Activated CD4-positive, alpha-beta T cell treated with anti-CD3 and anti-CD28 coated beads for 4 hours (primary cell): ENCODE measurements at places on chromosomes 3 and 15.

DNA sequence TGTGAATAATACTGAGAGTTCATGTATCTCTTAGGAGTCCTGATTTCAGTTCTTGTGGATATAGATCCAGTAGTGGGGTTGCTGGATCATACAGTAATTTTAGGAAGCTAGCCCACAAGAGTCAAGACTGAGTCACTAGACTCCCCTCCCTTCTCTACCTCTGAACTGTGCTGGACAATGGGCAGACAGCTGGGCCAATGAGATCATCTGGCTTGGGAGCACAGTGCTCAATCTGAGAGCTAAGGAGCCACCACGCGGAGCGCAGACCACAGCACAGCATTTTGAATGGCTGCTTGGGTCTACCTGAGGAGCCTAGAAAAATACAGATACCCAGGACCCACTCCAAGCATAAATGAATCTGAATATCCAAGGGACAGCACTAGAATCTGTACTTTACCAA, 32.5 kb downstream of the WNT5A start:
- DNase-seq, result no peak

DNA sequence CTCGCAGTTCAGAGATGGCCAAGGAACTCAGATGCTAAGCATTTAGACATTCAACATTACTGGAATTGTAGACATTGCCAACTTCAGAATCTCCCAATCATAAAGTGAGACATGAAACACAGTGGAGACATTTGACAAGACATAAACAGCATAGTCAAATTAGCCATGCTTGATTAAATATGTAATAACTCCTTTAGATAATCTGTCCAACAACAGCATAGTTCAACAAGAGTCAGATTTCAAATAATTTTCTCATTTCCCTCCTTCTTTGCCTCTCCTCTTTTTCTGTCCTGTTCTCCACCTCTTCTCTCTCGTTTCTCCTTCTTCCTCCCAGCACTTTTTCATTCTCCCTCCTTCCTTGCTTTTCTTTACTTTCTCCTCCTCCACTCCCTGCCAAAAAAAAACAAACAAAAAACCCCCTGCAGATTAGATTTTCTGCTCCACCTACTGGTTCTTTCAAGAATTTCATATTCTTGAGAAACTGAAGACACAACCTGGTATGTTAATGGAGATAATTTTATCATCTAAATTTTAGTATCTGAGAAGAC, 20.2 kb downstream of the CPOX start:
- no peak for DNase-seq

DNA sequence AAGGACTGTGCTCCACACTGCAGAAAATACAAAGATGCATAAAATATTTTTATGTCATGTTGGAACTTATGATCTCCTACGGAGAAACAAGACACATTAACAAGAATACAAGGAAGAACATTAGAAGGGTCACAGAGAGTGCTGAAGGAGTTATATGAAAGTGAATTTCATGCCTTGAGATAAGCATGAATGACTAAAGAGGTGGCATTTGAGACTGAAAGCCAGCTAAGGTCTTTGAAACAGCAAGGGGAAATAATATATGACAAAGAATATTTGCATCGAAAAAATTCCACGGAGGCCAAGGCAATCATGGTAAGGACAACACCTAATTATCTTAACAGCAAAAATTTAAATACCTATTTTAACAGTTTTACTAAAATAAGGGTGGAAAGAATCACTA, 12.5 kb downstream of the GSK3B start:
- no peak for DNase-seq

DNA sequence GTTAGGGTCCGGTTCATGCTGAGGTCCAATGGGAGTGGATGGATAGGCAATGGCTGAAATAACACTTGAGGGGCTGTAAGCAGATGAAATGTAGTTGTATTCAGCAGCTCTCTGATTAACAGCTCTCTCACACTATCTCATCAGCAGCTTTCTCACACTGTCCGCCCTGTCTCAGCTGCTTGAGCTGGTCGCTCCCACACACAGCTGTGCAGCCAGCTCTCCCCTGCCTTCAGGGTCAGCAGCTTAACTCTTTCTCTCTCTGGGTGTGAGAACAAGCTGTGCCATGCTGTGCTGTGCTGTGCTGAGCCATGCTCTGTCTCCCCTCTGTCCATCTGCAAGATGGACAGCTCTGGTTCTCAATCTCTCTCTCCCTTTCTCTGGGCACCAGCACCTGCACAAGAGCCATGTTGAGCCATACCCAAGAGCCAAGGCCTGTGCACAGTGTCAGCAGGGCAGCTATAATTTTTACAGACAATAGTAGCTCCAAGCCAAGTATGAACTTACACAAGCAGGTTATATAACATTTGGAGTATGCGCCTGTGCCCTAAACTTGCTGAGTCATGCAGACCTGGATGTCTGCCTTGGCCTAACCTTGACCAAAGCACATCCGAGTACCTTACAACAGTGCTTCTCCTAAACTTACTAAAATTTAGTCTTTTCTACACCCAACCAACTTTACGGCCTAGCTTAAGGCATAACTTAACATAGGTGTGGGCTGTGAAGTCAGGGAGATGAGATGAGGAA, 291.3 kb upstream of the TRIM42 start:
- DNase-seq, result no peak

DNA sequence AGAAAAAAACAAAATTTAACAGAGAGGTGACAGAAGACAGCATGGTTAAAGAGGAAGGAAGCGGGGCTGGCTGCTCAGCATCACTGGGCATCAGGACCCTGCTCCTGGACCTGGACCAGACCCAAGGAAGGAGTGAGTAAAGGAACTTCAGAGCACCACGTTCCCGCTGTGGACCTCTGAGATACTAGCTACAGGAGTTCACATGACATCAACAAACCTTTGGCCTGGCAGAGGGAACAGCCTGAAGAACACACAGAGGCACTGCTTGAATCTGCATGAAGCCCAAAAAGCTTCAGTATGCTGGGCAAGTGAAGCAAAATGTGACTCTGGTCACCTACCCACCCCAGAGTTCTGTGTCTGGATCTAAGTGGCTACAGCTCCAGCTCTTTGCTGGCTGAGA, 38.1 kb downstream of the SLC2A2 start:
- DNase-seq, result no peak

- DNase-seq, result no peak
These were observed 425.8 kb downstream of the ERC2 start for GRCh38 chr3:56042326-56042951.

- DNase-seq, result no peak
These were observed at the start of gene ADGRG7 for GRCh38 chr3:100609305-100609704. Gene ADGRG7 (plus strand): TSS chr3:100609601. CDS start chr3:100609857, 256 bp downstream.

DNA sequence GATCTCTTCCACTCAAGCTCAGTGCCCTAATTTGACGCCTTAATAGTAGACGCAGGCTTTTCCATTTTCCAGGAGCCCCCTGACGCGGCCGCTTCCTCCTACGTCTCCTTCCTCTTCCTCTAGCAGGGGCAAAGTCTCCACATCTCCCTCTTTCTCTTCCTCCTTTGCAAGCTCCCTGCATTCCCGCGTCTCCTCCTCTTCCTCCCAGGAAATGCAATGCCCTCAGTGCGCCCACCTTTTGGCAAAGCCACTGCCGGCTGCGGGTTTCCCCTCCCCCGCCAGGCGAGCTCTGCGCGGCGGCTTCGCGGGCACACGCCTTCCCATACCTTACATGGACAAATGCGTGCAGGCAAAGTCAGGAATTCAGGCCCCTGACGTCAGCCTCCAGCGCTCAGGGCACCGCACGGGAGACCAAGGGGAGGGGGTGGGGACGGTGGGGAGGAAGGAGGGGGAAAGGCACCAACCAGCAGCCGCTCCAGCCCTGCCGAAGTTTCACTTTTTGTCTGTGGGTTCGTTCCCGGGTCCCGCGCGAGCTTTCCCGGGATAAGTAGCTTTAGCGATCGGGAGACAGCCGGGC, 432 bp upstream of the LPP start:
- peak; percentile 32 for DNase-seq

GRCh38 chr3:85737846-85738245, 779.1 kb downstream of the CADM2 start:
- DNase-seq, result no peak

GRCh38 chr15:47383102-47383501, 334.2 kb upstream of the SEMA6D start:
- no peak for DNase-seq

GRCh38 chr3:172062761-172063160, 23.4 kb downstream of the FNDC3B start:
- no peak for DNase-seq

DNA sequence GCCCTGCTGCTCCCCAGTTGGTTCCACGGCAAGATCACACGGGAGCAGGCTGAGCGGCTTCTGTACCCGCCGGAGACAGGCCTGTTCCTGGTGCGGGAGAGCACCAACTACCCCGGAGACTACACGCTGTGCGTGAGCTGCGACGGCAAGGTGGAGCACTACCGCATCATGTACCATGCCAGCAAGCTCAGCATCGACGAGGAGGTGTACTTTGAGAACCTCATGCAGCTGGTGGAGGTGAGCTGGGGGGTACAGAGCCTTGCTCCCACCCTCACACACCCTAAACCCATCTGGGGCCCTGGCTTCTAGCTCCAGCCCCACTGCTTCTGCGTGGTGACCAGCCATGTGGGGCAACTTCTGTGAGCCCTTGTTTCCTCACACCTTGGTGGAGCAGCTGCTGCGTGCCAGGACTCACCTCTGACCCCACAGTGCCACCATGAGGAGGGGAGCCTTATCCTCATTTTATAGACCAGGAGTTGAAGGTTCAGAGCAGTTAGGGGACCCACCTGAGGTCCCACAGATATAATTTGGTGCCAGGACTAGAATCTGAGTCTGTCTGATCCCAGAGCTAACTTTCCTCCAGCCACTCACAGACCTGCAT, 13.3 kb upstream of the LMAN1L start:
- no peak for DNase-seq

DNA sequence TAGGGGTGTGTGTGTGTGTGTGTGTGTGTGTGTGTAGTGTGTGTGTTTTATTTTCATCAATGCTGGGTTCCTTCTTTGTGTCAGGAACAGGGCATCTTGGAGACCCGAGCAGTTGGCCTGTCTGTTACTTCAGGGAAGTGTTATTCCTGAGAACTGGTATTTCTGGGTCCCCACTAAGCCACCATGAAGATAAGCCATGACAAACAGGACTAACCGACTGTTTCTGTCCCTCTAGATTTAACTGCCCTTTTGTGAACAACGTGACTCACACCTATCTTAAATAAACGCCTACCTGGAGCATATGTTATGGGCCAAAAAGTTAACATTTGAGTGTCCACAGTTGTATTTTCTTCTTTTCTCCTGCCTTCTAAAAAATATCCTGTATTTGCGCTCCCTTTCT, 19.5 kb downstream of the SIDT1 start:
- no peak for DNase-seq

- DNase-seq, result no peak
These were observed 692 bp downstream of the UBE2E2 start for GRCh38 chr3:23203708-23204330.

DNA sequence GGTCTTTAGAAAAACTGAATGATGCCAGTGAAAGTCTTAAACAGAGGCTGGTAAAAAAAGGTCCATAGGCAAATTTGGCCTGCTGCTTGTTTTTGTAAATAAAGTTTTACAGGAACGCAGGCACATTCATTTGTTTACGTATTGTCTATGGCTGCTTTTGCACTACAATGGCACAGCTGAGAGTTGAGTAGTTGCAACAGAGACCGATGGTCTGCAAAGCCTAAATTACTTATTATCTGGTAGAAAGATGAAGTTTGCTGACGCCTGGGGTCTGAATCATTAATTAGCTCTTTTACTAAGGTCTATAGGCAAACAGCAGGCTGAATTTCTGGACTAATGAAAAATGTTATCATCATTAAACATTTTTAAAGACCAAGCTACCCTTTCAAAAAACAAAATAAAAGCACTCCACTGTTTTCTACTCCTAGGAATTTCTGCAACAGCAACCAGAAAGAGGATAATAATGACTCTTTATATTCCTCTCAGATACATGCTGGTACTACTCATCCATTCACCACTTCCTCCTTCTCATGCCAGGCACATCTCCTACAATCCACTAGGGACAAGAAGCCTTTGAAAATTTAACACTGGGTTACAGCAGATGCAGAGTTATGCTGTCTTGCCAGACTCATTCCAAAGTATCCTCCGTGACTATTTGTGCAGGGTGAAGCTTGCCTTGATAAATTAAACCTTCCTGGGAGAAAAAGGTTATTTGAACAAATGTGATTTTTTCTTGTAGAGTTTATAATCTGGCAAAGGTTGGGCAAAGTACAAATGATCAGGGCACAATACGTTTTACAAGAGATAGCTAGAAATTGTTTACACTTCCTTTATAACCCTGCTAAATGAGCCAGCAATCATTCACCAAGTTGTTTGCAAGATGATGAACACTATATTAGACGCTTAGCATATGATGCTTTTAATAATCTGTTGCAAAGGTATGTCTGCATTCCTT, 6.0 kb downstream of the GATM start:
- DNase-seq, result no peak

GRCh38 chr15:81863162-81863561, 182.7 kb downstream of the MEX3B start:
- no peak for DNase-seq

DNA sequence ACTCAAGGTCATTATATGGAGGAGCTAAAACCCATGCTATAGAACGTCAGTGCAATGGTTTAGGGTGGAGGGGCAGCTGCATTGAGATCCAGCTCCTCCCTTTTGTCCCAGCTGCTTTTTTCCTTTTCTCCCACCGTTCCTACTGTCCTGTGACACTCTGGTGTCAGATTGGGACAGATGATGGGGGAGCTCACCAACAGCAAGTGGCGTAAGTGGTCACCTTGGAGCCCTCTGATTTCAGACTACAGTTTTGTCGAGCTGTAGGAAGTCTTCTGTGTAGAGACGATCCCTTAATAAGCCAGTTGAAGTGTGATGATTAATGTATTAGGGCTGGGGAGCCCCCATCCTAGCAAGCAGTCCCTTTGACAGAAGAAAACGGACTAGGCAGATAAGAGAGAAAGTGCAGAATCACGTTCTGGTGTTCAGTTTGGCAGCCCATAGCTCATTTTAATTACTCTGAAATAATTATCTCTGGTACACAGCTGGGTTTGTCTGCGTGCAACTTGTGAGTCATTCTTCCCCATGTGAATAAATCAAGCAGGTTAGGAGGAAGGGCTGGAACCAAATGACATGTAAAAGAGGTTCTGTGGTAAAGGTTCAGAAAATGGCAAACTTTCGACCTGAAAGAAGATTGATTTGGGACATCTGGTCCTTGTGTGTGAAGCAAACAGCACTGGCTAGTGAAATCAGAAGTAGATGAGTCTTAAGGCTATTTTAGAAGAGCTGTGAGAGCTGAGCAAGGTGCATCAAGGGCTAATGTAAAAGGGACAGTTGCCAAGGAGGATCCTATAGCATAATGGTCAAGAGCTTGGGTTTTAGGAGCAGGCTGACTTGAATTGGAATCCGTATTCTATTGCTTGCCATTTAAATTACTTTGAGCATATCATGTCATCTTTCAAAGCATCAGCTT, 241.4 kb downstream of the EDEM1 start:
- DNase-seq, result no peak

DNA sequence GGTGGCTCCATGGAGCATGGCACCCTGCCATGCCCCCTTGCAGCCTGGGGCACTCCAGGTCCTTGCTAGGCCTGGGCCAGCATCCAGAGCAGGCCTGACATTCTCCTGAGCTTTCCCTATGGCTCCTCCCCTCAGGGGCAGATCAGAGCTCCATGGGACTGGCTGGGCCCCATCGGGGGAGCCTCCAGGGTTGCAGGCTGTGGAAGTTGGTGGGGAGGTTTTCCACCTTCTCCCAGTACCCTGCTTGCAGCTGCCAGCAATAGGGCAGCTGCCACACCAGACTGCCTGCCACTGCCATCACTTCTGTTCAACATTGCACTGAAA, 75.7 kb upstream of the TP63 start:
- no peak for DNase-seq

GRCh38 chr3:160720123-160720746, 35.8 kb upstream of the PPM1L start:
- DNase-seq, result no peak
